ENCODE measurements at places on chromosomes 5 and 9.

DNA sequence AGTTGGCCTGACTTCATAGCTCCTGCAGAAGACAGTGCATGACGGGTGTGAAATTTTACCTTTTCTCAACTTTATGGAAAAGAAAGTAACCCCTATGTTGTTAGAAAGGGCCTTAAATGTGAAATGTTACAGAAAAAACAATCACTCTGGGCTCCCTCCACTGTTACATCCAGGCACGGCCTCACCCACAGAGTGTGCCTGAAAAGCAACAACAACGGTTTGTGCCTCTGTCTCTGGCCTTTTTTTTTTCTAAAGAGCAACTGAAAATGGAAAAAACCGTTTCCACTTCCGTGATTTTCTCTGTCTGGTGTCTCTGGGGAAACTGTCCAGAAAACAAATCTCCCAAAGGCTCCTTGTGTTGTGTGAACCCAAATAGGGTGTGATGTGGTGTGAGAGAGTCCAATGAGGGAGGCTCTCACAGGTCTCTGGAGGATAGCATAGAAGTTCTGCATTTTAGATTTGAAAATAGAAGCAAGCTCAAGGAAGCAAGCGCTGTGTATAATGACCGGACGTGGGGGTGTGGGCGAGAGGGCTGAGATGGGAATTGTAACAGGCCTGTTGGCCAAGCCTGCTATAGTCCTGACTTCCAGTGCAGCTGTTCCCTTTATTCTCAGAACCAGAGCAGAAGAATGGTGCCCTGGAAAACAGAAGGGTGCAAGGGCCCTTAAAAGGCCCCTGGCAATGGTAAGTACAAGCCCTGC lies 221.8 kb upstream of the TUT7 start:
- DNase-seq, result no peak

DNA sequence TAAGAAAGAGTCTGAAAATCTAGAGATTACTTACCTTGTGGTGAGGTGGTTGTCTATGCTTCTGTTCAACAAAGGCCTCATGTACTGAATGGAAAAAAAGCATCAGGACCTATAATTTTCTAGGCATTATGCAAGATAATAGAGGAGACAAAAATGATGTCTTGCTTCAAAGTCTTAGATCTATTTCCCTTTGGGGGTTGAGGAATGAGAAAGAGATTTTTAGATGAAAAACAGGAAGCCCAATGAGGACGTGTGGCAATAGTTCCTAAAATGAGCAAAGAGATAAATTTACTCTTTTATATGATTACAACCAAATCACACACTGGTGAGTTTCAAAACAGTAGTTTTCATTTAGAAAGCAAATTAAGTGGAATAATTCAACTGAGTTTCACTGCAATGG lies 99.5 kb downstream of the GHR start:
- DNase-seq, result no peak

GRCh38 chr9:126532951-126533925 lies 80.5 kb upstream of the LMX1B start:
- no peak for DNase-seq

DNA sequence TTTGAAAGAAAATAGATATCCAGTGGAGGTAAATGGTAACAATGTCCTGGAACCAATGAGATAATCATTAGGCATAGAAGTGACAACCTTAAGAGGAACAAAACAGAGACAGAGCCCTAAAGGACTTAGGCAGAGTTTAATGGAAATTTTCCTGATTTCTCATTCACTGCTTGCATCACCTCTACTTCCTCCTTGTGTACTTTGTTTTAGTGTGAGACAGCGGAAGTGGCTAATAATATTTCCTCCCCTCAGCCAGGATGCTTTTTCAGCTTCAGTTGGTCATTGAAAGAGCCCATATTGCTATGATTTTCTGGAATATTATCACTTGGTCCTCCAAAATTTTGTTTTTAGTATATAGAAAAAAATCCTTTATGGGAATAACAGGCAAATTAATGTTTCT lies 153.4 kb upstream of the MPDZ start:
- no peak for DNase-seq

- no peak for DNase-seq
Observed at GRCh38 chr9:117715411-117715989, 11.3 kb downstream of the TLR4 start.

DNA sequence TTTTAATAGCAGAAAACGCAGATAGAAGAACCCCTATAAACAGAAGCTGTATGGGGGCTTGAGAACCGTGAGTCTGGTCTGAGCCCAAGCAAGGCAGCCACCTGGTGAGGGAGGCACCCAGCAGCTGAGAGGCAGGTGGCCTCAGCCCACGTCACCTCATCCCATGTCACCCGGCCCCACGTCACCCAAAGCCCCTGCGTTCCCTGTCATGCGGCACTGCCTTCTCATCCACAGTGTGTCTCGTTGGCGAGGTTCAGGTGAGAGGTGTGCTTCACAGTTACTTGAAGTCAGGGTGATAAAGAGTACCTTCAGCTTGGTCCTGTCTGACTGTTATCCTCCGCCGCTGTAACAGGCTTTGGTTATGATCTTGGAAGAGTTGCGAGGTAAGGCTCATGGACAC lies 80.6 kb upstream of the IRX4 start:
- no peak for DNase-seq

DNA sequence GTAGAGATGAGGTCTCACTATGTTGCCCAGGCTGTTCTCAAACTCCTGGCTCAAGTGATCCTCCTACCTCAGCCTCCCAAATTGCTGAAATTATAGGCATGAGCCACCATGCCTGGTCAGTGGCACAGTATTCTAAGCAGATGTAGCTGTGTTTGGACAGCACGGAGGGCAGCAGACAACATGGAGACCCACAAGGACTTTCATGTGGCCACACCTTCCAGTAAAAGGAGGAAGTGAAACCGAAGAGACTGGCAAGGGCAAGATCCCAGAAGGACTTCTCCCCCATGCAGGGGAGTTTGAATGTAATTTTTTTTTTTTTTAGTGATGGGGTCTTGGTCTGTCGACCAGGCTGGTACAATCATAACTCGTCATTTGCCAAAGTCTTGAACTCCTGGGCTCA lies 172.2 kb downstream of the TRPM3 start:
- DNase-seq, result no peak

DNA sequence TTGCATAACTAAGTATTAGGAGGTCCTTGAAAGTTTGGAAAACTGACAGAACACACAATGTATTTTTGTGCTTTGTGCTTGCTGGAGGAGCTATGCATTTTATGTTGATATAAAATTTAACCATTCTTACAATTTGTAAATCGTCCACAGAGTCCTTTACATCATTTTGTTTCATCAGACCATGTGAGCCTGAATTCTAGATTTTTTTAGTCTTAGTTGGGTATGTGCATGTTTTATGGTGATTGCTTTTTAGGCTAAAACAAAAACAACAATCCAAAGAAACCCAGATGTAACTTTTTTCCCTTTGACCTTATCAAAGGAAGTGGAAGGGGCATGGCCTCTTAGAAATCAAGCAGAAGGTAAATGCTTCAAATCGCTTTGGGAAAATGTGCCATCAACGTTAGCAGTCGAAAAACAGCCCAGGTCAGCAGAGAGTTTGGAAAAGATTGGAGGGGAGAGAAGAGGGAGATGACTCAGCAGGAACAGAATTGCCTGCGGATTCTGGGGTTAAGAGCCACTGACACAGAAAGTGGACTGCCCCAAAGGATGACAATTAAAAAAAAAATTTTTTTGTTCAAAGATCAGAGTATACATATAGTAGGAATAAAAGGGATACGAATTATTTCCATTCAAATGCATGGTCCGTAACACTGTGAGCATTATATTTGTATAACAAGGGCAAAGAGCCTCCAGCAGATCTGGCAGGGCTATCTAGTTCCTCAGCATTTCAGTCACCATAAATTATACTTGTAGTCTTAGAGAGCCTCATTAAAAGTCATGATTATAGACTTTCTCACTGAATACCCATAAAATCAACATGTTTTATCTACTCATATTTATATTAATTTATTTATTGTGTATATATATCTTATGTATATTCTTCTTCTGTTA lies 253.5 kb upstream of the HAPLN1 start:
- no peak for DNase-seq

- no peak for DNase-seq
Observed at GRCh38 chr9:10032166-10032565, 580.6 kb downstream of the PTPRD start.

DNA sequence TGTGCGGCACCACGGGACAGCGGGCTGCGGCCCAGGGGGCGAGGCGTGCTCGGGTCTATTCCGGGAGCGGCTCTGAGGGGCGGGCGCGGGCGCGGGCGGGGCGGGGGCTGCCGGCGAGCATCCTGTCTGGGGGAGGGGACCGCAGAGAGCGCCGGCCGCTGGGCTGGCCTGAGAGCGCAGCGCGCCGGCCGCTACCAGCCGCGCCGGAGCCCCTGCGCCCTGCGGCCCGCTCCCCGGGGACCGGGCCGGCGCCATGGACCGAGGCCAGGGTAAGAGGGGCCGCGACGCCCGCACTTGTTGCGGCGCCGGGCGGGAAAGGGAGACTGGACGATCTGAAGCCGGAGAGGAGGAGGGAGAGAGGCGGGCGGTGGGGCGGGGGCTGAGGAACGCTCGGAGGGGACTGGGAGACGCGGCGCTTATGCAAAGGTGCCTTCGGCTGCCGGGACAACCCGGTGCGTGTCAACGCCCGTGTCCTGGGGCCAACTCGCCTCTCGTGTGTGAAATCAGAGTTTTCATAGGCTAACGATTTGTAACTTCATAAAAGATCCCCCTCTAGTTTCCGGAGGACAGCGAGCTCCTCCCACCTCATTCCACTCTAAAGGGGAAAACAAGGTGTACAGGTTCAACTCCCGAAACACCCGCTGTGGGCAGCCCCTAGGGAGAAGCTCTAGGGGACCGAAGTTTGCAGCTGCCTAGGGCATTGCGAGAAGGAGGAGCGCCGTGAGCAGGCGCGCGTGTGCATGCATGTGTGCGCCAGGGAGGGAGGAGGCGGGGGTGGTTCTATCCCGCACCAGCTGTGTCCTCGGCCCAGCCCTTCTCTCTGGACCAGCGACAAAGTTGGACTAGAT lies at the start of gene AFAP1L1:
Gene AFAP1L1 (plus strand): TSS at position 144 of the 848 bp plus-strand sequence. CDS start 110 bp downstream, at position 254.
- DNase-seq, result no peak

DNA sequence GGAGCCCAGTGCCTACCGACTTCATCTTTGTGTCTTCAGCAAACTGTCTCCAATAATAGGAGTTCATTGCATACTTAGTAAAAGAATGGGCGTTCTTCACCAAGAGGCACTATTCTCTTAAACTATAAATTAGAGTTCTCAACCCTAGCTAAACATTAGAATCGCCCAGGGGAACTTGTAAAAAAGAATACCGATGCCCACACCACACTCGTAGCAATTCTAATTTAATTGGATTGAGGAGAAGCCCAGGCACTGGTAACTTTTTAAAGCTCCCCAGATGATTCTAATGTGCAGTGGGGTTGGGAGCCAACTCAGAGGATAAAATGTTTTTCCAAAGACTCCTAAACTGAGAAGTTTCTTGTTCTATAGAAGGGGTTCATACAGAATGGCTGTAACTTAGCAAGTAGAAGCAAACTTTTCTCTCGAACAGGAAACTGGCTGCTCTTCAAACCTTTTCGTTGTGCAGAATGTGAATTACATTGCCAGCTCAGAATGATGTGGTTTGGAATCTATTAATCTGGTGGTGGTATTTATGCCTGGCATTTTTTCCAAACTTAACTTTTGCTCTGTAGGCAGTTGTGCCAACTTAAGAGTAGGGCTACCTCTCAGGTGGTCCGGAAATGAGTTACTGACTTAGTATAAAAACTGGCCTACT lies 26.4 kb upstream of the NFIB start:
- no peak for DNase-seq

- DNase-seq, result no peak
Observed at GRCh38 chr5:121377461-121377860, 474.2 kb upstream of the FTMT start.

Data from GM04503 (cell line).